Stimulated activated naive CD4-positive, alpha-beta T cell (primary cell): ENCODE measurements at places on chromosomes 1 and 21.

DNA sequence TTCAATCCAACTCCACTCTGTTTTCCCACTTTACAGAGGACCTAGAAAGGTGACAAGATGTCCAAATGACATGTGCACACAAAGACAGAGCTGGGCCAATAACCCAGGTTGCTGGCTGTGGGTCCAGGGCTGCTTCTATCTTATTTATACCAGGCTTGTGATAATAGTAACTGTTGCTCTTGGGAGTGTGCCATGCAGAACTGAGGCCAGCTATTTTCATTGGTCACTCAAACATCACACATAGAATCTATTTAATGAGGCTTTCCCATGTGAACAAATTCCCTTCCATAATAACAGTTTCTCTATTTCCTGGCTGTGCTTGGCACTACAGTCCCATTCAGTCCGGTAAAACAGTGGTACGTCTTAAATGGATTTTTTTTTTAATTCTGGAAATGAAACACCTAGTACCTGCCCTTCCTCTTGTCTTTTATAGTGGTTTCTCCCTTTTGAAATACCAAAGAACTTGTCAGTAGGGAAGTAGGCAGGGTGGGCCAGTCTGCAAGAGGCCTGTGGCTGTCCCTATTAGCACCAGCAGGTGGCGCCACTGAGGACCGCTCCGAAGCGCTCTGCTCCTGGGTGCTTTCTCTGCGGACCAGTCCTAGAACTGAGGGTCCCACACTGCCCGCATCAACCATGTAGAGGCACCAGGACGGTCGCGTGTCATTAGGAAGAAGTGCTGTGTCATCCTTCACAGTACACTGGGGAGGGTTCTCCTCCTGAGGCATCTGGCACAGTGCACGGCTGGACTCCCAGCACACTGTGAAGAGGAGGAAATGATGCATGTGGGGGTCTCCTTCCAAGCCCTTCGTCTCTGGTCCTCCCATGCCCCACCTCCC lies 52.1 kb downstream of the GPR161 start:
- DNase-seq = peak; percentile 22

GRCh38 chr1:227215863-227216510 lies 102.3 kb downstream of the CDC42BPA start:
- DNase-seq = no peak

- no peak for DNase-seq
These were observed 44.8 kb downstream of the SYT2 start for GRCh38 chr1:202665417-202665816.

GRCh38 chr1:61167309-61167708 lies 84.9 kb downstream of the NFIA start:
- DNase-seq = no peak

GRCh38 chr1:32486463-32487113 lies 21.7 kb downstream of the ZBTB8B start:
- no peak for DNase-seq

GRCh38 chr21:38257667-38258066 lies 876 bp downstream of the KCNJ15 start:
- DNase-seq = no peak

DNA sequence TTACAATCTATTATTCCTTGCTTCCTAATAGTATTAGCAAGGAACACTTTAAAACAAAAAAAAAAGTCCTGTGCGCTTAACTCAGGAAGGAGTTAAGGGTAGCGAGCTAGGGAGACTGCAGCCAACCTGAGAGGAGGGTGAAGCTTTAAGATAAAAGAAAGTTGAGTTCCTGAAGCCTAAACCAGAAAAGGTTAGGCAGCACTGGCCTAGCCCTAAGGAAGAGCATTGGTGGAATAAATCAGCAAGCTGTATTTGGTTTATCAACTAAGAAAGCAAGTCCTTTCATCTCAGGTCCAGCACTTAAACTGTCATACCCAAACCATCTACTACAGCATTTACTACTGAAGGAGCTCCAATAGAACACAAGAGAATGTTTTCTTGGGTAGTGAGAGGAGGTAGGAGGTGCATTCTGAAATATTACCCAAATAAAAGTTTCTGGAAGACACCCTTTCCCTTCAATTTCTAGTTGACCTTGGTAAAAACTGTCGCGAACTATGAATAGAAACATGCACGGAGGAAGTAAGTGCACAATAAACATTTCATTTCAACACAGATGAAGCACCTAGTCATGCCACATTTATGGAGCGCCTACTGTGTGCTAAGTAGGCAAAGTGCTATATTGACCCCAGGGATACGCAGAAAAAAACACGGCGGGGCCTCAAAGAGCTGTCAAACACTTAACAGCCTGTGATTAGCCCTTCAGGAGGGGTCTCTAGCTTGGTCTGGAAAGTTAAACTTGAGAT lies 1.3 kb downstream of the GLRX2 start:
- peak; percentile 8 for DNase-seq

- DNase-seq = no peak
These were observed 111.3 kb downstream of the TGFBR3 start for GRCh38 chr1:91774520-91775203.

- DNase-seq = no peak
These were observed 8.5 kb downstream of the GPBP1L1 start for GRCh38 chr1:45677751-45678245.

DNA sequence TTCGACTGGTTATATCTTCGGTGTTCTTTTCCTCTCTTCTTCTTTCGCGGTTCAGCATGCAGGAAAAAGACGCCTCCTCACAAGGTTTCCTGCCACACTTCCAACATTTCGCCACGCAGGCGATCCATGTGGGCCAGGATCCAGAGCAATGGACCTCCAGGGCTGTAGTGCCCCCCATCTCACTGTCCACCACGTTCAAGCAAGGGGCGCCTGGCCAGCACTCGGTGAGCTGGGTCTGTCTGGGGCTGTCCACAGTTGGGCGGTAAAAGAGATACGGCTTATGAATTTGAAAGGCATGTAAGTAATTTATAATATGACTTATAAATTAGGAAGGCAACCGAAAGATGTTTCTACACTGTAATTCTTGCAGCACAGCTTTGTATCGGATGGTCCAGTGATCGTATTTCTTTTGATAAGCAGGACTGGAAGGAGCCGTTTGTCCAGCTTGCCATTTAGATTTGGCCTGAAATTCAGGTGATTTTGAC lies 334 bp downstream of the CTH start:
- DNase-seq = no peak

DNA sequence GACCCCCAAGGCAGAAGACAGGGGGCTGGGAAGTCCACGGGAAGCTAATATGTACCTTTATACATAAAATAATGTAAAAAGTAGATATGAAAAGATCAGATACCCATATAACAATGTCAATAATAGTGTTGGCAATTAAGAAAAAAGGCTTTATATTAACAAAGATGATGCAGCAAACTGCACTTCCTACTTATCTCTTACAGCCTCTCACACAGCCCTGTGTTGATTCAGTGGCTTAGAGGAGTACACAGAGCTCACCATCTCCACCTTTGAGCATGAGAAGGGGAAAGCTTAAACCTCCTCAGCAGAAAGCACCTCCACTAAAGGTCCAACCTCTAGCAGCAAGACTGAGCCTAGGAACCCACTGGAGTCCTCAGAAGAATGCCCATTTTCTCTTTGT lies 7.2 kb upstream of the VSIG8 start:
- DNase-seq = no peak
